ENCODE measurements at places on chromosomes 3 and 15. TPM values are rescaled to one million over a fixed set of nuclear protein-coding genes. Genes with fewer than 3 reads are reported as not detected.

Gene CA12
- 2.1 TPM for total RNA-seq

Gene NANOGP8
- total RNA-seq, result 56.8 TPM

Gene AHSG
- total RNA-seq, result not detected

Gene NRROS
- total RNA-seq, result 2.1 TPM

Gene CCDC33
- 2.8 TPM for total RNA-seq

Gene FBXL22
- total RNA-seq, result 0.75 TPM

Gene SLC6A1
- 0.80 TPM for total RNA-seq

Gene MAN2C1
- 133 TPM for total RNA-seq

Gene ACKR2
- total RNA-seq, result 1.1 TPM

Gene ZDHHC23
- total RNA-seq, result 16.2 TPM

Gene DUOX1
- 1.9 TPM for total RNA-seq

Gene AGBL1
- not detected for total RNA-seq

Gene PRR20G
- not detected for total RNA-seq

Gene TAMM41
- total RNA-seq, result 20.7 TPM

Gene AEN
- 64.7 TPM for total RNA-seq
